ENCODE measurements at places on chromosomes 1 and 21.
A peak's percentile ranks its signal among the peaks of the same experiment; 100 is the strongest.

- DNase-seq: no peak
Observed at GRCh38 chr1:10669570-10669969, 126.9 kb downstream of the CASZ1 start.

- no peak for DNase-seq
Observed at GRCh38 chr1:162946701-162947100, 85.7 kb upstream of the CCDC190 start.

- DNase-seq: no peak
Observed at GRCh38 chr1:227317523-227318015, 723 bp downstream of the CDC42BPA start.

DNA sequence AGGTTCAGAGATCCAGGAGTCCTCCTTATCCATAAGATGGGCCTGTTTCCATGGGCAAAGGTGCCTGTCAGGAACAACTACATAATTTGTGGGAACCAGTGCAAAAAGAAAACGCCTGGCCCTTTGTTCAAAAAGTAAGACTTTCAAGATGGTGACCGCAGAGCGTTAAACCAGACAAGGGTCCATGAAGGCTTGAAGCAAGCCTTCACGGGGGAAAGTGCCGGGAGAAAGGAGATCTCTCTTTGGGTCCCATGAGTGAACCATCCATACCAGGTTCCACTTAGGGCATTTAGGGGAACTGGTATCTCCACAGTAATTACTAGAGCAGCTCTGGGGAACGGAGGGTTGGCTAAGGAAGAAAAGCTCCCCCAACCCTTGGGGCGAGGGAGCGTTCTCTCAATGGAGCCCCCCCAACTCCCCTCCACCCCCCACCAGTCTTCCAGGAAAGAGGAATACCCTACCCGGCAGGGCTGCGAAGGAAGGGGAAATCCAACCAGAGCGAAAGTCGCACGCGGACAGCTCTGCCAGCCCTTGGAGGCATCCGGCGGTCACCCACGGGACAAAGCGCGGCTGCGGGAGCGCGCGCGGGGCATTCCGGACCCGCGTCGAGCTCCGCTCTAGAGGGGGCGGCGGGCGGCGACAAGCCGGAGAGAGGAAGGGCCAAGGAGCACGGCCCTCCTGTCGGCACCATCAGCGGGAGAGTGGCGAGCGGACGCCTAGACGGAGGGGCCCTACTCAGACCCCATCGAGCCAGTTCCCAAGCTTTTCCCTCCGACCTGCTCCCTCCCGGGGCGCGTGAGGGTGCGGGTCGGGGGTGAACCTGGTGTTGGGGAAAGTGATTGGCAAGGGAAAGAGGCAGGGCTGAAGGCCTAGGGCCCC lies 687 bp upstream of the RASSF5 start:
- no peak for DNase-seq

DNA sequence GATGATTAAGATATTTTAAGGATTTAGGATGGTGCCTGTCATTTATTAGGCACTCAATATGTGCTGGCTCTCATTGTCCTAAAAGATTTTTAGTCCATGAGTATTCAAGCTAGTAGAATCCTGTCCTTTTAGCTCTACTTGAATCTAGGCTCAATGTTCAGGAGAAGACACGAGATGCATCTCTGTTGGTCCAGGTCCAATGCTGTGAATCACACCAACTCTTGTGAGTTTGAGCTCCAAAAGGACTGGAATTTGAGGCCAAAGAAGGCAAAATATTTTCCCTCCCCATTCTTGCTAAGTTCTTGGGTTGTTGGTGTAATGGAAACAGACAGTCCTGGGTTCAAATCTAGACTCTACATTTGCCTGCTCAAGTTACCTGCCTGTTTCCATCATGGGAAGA lies 1.4 kb upstream of the PODN start:
- no peak for DNase-seq

DNA sequence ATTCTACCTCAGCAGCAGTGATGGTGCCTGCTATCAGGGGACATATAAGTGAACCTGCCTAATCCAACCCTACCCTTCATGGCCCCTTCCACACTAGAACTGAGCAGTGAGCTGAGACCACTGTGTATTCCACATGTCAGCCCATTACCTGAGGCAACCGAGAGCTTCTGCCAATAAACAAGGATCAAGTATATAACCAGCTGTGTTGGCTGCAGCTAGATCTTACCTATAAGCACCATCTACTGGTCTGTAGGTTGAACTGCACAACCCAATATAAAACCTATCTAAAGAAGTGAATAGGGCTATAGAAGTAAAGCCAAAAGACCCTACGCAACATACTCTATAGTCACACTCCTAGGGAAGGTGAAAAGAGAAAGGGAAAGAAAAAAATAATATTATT lies 376.9 kb downstream of the HHIPL2 start:
- DNase-seq: peak; percentile 45

GRCh38 chr1:165824269-165824643 lies 3.2 kb upstream of the UCK2 start:
- DNase-seq: no peak

DNA sequence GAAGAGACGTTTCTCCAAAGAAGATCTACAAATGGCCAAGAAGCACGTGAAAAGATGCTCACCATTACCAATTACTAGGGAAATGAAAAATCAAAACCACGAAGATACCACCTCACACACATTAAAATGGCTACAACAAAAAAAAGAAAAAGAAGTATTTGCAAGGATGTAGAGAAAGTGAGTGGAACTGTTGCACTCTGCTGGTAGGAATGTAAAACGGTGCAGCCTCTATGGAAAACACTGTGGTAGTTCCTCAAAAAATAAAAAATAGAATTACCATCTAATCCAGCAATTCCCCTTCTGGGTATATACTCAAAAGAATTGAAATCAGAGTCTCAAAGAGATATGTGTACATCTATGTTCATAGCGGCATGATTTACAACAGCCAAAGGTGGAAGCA lies 115.4 kb upstream of the EDN2 start:
- peak; percentile 24 for DNase-seq

- no peak for DNase-seq
Observed at GRCh38 chr1:182833271-182833670, 5.9 kb upstream of the DHX9 start.

GRCh38 chr21:42395905-42396651 lies at the start of gene TMPRSS3:
TMPRSS3 (minus strand) TSS chr21:42396052; CDS start chr21:42395417, 635 bp downstream.
- DNase-seq: no peak

- DNase-seq: no peak
Observed at GRCh38 chr1:169086603-169087455, 19.7 kb upstream of the ATP1B1 start.

DNA sequence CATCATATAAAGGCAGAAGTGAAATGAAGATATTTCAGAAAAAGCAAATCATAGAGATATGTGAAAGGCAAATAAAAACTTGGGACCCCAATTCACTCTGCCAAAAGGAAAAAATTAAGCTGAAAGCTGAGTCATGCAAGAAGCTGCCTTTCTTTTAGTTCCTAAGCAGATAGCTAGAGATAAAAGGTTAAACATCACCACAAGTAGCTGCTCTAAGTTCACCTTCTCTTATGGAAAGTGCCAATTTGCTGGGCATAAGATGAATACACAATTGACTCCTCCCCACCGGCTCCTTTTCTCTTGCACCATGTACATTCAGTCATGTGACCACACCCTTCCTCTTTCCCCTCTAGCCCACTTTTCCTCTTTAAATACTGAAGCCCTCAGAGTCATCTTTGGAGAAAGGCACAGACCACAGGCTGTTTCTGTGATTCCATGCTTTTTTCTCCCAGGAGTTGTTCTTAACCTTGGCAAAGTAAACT lies 5.4 kb upstream of the SUMO3 start:
- peak; percentile 20 for DNase-seq

DNA sequence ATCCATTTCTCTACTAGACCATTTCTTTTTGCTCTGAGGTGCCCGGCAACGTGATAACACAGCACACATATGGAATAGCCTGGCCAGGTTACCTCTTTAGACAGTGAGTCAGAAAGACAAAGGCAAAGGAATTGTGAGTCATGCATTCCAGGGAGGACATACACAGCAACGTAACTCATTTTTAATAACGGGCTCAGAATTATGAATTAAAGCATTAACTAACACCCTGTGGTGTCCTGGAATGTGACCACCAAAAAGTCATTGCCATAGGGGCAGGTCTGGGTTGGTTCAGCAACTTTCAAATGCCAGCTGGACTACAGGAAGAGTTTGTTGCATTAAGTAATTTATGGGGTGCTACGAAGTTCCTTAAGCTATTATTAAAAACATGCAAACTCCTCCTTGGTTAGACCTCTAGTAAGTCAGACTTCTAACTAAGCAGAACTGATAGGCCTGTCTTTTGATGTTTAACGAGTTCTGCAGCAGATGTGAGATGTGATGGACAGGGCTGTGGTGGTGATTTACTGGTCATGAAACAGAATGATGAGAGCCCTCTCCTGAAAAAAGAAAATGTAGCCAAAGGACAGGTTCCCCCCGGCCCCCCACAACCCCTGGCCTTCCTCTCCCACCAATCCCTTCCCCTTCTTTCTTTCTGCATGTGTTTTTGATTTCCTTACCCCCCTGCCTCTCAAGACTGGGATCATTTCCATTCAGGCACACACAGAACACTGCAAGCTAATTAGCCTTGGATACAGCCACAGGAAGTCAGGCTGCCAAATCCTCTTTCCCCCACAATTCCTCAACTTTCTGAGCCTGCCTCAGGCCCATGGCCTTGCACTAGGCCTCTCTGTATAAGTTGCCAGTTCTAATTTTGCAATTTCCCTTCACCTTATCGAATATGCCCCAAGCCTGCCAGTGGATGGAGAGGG lies 88.9 kb upstream of the HAO2 start:
- no peak for DNase-seq

DNA sequence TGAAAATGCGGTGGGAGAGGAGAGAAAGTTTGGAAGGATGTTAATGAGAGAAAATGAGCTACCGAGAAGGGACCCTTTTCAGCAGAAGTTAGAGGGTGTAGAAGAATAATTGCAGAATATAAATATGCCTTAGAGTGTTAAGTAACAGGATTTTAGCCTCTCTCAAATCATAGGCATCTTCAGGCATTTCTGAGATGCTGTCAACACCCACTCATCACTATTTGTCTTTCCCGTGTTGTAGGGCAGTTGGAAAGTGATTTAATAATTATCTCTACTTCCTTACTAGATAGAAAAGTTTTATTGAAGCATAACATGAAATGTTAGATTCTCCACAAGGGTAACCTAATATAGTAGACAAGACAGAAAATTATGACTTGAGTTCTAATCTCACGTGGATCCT lies 96.4 kb upstream of the RGS4 start:
- DNase-seq: no peak

All from MV-4-11 (cell line).